ENCODE measurements at places on chromosomes 1 and 21.
A peak's percentile ranks its signal among the peaks of the same experiment; 100 is the strongest.

GRCh38 chr1:94821636-94822305, 1.6 kb downstream of the SLC44A3 start:
- DNase-seq, result no peak

GRCh38 chr1:161721738-161722343, 497 bp downstream of the FCRLB start:
- DNase-seq, result no peak

- DNase-seq, result no peak
Measured at GRCh38 chr1:212949771-212950170, 570 bp upstream of the VASH2 start.

DNA sequence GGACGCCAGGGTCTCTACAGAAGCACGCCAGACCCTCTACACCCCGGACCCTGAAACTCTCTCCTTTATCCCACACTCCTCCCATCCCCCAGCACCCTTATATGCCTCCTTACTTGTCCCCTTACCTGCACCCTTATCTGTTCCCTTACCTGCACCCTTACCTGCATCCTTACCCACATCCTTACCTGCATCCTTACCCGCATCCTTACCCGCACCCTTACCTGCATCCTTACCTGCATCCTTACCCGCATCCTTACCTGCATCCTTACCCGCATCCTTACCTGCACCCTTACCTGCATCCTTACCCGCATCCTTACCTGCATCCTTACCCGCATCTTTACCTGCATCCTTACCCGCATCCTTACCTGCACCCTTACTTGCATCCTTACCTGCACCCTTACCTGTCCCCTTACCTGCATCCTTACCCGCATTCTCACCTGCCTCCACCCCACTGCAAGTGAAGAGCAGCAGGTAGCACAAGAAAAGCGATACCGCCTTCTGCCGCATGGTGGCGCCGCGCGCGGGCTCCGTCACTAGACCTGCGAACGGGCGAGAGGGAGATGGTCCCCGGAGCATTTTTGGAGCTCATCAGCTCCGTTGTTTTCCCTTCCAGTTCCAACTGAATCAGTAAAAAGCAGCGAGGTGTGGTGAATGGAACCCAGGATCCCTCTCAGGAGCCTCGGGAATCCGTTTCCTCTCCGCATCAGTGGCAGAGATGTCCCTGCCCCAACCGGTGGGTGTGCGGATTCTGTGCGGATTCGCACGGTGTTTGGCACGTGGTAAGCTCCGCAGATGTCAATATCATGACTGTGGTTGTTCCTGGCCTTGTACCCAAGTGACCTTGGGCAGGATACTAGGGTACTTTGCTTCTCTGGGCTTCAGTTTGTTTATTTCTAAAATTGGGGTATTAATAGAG, 2.9 kb downstream of the IFI6 start:
- DNase-seq, result peak; percentile 82

DNA sequence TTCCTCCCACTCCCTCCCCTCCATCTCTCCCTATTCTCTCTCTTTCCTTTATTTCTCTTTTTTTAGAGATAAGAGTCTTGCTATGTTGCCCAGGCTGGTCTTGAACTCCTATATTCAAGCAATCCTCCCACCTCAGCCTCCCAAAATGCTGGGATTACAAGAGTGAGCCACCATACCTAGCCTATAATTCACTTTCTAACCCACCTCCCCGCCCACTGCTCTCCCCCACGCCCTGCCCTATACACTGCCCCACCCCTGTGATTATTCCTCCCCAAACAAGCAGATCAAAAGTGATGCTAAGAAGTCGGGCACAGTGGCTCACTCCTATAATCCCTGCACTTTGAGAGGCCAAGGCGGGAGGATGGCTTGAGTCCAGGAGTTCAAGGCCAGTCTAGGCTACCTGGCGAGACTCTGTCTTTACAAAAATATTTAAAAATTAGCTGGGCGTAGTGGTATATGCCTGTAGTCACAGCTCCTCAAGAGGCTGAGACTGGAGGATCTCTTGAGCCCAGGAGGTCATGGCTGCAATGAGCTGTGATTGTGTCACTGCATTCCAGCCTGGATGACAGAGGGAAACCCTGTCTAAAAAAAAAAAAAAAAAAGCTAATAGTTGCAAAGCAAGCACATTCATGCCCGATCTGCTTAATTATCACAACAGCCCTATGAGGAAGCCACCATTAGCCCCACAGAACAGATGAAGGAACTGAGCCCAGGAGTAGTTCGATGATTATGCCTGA, 12.8 kb upstream of the E2F2 start:
- no peak for DNase-seq

- DNase-seq, result no peak
Measured at GRCh38 chr1:44881011-44881632, 38.1 kb upstream of the PTCH2 start.

- no peak for DNase-seq
Measured at GRCh38 chr21:36710729-36711048, 11.8 kb downstream of the SIM2 start.

DNA sequence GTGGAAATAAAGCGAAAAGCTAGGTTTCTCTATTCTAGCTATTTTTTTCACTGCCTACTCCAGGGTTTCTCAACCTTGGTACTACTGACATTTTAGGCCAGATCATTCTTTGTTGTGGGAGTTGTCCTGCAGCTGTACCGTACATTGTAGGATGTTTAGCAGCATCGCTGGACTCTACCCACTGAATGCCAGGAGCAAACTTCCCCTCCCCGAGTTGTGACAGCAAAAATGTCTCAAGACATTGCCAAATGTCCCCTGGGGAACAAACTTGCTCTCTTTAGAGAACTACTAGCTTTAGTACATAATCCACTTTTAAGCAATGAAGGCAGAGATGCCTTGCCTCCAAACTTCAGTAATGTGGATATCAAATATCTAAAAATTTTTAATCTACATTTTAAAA, 122.8 kb downstream of the PLPPR5 start:
- no peak for DNase-seq

DNA sequence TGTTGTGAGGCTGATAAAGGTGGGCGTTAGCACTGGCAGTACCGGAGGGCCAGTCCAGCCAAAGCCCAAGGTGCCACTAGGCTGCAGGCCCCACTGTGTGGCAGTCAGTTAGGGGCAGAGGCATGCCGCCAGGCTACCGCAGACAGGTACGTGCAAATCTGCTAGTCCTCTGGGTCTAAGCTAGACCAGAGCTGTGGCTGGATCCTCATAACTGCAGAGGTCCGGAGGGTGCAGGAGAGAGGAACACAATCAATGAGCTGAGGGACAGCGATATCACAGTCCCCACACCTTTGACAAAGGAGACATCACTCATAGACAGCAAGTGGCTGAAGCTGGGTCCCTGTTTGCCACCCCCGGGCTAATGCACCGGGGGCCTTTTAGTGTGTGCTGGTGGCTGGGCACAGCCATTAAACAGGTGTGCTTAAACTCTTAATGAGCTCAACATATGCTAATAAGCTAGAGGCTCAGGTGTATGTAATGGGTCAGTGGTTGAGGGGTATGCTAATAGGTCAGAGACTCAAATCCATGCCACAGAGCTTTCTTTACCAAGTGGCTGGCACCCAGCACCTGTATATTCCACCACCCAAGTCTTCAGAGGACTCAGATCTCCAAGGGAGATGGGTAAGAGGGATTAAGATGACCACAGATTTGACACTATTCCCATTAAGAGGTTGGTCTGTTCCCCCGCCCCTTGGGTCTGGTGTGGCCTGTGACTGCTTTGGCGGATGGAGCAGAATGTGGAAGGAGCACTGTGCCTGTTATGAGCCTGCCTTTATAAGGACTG, 82.0 kb downstream of the GLIS1 start:
- no peak for DNase-seq

DNA sequence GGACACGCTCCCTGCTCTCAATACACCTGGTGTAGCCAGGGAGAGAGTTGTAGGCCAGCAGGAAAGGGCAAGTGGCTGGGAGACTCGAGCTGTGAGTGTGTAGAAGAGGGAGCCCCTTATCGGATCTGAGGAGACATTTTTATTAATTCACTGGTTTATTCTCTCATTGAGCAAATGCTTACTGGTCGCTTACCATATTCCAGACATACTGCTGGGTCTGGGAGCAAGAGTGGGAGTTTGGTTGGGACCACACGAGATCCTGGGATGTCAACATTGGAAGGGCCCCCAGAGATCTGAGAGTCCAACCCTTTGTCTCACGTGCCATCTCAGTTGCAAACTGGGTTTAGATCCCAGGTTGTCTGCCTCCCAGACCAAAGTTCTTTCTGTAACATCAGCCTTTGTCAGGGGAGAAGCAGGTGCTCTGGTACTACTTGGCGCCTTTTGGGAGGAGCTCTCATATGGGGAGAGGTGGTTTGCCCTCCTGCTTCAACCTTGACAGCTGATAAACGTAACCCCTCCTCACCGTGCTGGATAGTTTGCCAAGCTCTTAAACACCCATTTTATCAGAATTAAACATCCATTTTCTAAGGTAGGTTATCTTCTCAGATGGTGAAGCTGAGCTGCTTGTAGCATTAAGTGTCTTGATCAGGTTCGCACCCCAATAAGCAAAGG, 742 bp downstream of the TMEM222 start:
- DNase-seq, result no peak

DNA sequence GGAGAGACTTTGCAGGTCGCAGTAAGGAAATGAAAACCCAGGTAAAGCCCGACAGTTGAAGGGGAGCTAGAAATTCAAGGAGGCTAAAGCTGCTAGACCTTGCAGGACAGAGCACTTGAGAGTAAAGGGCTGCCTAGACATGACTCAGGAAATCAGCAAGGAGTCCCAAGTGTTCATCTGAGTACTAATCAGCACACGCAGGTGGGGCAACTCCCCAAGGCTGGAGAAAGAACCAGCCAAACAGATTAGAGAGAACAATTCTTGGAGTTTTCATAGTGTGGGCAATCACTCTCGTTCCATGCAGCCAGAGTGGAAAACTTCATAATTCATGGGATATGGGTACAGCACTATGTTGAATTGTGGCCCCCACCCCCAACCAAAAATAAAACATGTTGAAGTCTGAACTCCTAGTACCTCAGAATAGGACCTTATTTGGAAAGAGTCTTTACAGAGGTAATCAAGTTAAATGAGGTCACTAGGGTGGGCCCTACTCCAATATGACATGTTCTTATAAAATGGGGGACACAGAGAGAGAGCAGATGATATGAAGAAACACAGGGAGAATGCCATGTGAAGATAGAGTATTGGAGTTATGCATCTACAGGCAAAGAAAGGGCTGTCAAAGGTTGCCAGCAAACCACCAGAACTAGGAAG, 28.0 kb downstream of the SYDE2 start:
- no peak for DNase-seq

All from CD4-positive, alpha-beta T cell treated with Interleukin-4 for 4 hours (primary cell).